ENCODE measurements at places on chromosomes 3 and 15.

- no peak for DNase-seq
Observed at GRCh38 chr15:41205315-41205714, 25.2 kb downstream of the EXD1 start.

DNA sequence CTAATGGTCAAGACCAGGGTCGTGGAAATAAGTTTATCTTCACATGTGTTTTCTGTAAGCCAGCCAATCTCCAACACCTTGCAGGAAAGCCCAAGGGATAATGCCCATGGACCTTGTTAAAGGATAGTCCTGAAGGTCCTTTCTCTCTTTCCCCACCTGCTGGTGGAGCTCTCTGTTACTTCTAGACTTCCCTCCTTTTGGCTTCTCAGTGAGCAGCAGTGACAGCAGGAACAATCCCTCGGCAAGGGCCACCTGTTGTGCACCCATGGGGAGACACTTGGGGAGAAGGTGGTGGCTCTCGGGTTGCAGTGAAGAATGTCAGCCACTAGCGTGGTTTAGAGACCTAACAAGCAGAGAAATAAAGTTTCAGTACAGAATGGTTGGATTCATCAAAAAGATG, 84.0 kb upstream of the OSBPL11 start:
- no peak for DNase-seq

GRCh38 chr3:80696280-80696679, 928.5 kb upstream of the ROBO1 start:
- DNase-seq = no peak

DNA sequence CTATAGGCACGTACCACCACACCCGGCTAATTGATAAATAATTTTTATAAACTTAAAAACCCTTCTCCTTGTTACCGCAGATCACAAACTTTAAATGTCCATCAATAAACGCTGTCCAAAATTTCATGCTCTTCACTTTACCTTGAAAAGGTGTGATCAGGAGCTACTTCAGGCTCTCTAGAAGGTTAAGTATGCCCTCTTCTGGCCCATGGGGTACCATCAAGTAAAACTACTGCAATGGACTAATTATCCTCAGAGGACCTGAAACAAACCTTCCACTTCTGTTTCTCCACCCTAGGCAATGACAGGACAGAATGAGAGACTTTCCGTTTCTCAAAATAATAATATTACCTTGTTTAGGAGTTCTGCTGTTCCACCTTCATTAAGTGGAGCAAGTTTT, 9.2 kb downstream of the LZTFL1 start:
- DNase-seq = no peak

All from right forelimb (tissue), 1 donor.